ENCODE measurements at places on chromosomes 2 and 18. TPM values are rescaled to one million over a fixed set of nuclear protein-coding genes. Genes with fewer than 3 reads are reported as not detected.

DNA sequence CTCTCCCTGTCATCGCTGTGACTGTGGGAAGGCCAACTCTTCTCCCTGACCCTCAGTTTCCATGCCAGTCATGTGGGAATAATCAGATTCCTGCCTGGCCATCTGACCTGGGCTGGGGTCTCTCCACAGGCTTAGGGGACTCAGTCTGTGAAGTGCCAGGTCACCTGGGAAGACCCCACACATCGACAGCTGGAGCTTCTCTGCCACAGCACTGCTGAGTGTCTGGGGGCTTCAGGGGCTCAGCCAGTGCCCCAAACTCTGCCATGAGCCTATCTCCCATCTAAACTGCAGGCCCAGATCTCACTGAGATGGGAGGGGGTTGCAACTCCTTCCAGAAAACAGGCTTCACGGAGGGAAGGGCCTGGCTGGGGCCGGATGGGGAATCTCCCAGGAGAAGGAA is 42.0 kb upstream of the OTOS start:
- no peak for DNase-seq

DNA sequence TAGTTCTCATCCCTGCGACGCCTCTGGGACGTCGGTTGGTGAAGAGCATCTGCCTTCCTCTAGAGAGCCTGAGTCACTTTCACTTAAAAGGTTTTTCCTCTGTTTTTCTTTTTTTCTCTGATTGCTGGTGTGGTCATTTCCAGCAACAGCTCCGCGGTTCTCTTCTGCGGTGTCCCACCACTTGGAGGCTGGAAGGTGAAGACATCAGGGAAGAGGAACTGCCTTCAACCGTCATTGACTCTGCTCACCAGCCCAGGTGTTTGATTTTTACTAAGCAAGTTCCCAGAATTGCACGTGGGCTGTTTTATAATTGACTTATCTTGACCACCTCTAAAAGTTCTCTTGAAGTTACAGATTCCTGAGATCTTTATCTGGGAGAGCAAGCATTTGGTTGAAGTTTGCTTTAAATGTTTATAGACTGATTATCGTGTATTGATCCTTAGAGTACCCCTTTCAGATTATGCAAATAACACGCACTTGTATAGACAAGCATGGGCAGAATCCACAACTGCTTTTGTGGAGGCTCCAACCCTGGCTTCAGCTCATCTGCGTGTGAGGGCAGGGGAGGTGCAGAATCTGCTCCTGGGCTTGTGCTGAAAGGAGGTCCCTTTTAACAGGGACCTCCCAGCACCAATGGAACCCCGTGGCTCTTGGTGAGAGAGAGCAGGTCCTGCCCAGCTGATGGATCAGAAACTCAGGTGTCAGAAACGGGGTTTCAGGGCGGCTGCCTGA is 3.5 kb downstream of the CTDP1 start:
- no peak for DNase-seq

- DNase-seq: no peak
Observed at GRCh38 chr2:58803192-58803591, 562.1 kb upstream of the FANCL start.

- no peak for DNase-seq
Observed at GRCh38 chr2:20213651-20214565, 11.0 kb downstream of the SDC1 start.

Gene ATRAID
- total RNA-seq: 109 TPM

DNA sequence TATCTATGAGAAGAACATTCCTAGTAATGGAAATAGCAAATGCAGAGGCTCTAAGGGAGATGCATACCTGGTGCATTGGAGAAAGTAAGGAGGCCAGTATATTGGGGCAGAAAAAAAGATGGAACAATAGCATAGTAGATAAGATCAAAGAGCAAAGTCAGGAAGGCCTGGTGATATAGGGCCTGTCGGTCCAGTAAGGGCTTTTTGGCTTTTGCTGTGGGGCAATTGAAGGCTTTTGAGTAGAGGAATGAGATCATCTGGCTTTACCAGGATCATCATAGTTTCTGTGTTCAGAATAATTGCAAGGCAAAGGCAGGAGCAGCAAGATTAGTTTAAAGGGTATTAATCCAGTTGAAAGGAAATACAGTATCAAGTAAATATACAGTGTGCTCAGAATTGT is 111.8 kb downstream of the EHBP1 start:
- DNase-seq: no peak
